ENCODE measurements at places on chromosomes 13 and 19.
A peak's percentile ranks its signal among the peaks of the same experiment; 100 is the strongest.

DNA sequence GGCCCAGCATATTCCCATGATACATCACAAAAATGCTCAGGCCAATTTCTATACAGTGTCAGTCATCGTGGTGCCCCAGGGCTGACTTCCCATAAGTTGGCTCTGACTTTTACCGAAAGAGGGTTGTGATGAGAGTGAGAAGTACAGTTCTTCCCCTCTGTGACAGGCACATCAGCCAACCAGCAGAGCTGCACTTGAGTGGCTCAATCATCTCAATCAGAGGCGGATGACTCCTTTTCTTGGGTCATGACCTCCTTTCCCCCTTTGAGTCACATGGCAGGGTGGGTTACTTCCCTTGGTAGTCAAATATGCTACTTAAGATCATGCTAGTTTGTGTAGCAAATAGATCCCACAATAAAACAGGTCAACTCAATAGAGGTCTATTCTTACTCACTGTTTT, 6.9 kb upstream of the AMER2 start:
- no peak for DNase-seq

GRCh38 chr19:8611877-8612806, 1.6 kb upstream of the ADAMTS10 start:
- peak; percentile 21 for DNase-seq

- DNase-seq = no peak
Observed at GRCh38 chr19:13255041-13255718, 105.0 kb downstream of the IER2 start.

- DNase-seq = peak; percentile 73
Observed at GRCh38 chr19:40444000-40444824, at the start of gene SERTAD3. Gene SERTAD3, minus strand, starts transcription at chr19:40444335. Its CDS starts 2,255 bp downstream, at chr19:40442080.

DNA sequence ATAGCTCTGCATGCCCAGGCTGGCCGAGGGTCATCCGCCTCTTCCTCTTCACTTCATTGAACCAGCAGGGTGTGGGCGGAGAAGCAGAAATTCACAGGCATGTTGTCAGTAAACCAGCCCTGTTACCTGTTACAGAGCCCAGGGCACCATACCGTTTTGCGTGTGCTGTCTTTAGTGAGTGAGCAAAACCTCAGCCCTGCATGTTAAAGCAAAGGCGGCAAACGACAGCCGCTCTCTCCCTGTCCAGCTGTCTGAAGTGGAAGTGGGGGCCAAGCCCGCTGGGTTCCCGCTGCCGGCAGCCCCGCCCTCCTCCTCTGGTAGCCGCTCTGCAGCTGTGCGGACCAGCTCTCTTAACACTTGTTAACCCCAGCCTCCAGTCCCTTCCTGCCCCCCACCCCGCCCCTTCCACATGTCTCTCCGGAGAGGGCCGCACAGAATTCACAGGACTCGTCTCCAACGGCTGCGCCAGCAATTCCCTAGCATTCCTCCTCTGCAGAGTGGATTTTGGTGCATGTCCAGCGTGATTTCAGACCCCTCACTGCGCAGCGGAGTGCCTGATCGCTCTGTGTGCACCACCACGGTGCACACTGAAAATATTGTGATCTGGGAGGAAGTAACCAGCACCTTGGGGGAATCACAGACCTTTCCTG, 12.7 kb downstream of the KLHL26 start:
- no peak for DNase-seq

DNA sequence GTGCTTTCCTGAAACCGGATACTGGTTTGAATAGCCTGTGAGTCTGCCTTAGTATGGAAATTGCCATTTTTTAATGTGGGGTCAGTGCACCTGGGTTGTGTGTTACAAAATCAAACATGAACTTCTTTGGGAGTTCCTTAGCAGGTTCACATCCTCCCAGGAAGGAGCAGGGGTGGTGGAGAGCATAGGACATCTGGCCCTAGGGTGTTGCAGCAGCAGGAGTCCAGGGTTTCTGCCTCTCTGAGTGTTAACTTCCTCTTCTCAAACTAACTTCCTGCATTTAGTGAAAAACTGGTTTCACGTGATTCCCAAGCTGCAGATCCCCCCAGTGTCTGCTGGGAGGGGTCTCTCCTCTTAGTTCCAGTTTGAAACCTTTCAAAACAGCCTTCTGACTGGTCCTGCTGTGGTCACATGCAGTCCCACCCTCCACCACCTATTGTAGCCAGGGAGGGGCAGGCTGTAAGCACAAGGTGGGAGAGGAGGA, 7.2 kb downstream of the RNASEH2B start:
- no peak for DNase-seq

- peak; percentile 66 for DNase-seq
Observed at GRCh38 chr19:14347999-14348889, 33.0 kb upstream of the ADGRE5 start.

DNA sequence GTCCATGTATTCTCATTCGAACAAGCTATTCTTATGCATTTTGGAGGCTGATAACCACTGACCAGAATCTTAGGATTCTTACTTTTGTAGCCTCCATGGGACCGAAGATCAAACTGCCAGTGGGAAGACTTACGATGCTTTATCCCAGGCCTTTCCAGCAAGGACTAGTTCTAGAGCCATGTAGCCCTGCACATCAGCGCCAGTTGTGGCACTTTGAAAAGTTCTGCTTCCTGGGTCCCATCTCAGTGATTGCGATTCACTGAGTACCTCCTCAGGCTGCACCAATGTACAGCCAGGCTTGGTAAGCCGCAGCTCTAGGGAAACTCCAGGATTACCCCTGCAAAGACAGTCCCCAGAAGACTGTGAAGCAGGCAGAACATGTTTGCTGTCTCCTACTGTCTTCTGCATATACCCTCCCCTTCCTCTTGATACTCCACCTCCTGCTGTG, 18.9 kb upstream of the ENOX1 start:
- DNase-seq = no peak

DNA sequence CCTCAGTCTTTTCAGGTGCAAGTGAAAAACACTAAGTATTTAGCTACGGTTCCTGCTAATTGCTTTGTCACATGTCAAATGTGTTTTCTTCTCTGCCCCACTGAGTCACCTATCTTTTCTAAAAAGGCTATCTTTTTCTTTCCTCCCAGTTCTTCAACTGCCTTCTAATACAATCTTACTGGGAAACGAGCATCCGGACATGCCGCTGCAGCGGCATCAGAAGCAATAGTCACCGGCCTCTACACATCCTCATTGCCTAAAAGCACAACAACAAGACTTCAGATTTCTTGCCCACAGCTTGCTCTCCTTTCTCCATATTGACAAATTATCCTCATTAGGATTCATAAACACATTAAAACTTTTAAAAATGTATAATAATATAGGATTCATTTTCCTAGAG, 1.2 kb downstream of the PCDH9 start:
- no peak for DNase-seq

DNA sequence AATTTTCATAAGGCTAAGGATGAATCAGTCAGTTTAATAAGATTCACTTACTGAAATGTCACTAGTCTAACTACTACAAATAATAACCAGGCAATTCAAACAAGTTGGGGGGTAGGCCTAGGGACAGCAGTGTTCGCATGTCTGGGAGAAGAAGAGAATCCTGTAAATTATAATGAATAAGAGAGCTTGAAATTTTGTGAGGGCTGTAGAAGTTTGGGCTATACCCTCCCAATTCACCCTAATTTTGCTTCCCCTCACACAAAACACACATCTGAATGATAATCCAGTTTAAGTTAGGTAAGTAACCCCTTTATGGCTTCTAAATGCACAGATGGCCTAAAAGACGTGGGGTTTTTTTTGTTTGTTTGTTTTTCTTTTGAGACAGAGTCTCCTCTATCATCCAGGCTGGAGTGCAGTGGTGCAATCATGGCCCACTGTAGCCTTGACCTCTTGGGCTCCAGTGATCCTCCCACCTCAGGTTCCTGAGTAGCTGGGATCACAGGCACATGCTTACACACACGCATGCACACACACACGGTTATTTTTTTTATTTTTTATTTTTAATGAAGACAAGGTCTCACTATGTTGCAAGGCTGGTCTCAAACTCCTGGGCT, 69.9 kb downstream of the TBC1D4 start:
- DNase-seq = no peak

GRCh38 chr13:94056362-94056990, 423.0 kb downstream of the DCT start:
- DNase-seq = no peak

DNA sequence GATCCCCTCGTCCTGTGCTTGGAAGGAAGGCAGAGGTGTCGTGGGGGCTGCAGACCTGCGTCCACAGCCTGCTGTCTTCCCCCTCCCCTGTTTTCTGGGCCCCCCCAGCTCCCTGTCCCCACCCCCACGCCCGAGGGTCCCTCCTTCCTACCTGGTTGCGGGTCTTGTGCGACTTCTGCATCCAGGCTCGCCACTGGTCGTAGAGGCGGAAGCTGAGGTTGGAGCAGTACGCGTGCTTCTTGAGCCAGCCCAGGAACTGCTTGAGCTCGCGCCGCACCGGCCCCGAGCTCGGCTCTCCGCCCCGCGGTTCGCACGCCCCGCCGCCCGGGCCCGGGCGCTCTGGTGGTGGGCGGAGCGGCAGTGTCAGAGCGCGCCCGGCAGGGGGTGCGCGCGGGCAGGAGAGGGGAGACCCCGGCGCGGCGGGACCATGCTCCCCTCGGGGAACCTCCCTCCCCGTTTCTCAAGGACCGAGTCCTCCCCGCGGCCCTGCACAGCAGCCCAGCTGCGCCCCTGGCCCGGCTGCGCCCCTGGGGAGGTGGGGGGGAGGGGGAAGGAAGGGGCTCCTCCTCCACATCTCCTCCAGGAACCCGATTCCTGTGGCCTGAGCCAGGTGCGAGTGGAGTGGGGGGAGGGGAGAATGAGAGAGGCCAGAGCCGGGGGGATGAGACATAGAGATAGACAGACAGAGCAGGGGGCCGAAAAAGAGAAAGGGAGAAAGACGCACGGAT, 5.7 kb downstream of the REX1BD start:
- peak; percentile 71 for DNase-seq

DNA sequence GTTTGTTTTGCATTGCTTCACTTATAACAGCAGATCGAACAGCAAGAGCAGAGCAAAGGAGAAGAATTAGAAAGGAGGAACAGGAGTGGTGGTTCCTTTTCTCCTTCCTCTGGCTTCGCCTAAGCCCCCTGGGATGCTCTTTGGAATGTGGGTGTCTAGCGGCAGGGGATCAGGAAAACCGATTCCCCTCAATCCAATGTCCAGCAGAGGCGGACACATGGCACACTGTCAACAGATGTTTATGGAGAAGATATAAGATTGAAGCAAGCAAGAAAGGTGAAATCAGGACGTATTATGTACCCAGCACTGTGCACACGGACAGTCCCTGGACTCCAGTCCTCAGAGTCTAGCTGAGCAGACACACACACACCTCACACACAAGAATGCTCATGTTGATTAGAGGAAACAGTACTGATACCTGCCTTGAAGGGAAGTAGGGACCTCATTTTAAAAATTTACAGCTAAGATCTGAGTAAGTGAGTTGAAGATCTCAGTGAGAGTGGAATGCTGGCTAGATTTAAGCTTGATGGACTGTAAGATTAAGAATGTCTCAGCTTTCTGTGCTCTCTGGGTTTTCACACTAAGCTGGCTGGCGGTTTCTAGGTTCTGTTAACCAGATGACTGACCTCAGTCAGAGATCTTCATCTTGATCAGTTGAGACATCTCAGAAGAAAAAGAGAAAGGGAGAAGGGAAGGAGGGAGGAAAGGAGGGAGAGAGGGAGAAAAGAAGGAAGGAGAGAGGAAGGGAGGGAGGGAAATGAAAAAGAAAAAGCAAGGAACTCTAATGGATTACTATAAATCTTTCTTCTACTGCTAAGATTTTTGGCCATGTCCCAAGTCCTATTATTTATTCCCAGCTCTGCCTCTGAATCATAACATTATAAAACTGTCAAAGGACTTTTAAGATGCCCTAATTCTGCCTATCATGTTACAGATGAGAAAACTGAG, 44.8 kb downstream of the FLT1 start:
- DNase-seq = no peak

DNA sequence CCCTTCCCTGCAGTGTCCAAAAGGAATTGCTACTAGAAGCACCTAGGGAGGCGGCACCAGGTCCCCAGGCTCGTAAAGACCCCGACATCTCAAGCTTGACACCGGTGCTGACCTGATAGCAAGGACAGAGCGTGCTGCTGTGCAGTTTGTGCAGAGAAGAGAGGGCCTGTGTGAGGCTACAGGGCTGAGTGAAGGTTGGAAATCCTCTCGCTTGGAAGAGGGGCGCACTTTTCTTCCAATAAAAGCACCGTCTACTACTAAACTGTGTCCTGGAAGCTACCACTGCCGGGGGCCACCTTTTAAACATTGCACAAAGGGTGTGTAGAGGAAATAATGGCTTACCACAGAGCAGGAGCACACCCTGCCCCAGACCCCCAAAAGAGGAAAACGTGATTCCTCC, 11.0 kb downstream of the TMEM272 start:
- no peak for DNase-seq

- DNase-seq = no peak
Observed at GRCh38 chr19:18477042-18477779, 39.3 kb upstream of the ISYNA1 start.

DNA sequence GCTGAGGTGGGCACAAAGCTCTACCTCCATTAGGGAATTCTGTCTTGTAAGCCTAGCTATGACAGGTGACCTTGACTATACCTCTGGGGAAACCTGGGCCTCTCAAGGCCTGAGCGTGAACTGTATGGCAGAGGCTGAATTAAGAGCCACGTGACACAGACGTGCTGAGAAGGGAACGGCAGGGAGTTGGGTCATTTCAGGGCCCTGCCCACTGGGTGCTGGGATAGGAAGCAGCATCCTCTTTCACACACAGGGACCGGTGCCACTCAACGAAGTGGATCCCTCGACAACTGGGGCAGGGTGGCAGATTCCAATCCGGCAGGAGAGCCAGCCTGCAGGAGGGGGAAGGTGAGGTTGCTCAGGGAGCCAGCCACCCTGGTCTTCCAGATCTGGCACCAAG, 9.2 kb downstream of the ASF1B start:
- no peak for DNase-seq

DNA sequence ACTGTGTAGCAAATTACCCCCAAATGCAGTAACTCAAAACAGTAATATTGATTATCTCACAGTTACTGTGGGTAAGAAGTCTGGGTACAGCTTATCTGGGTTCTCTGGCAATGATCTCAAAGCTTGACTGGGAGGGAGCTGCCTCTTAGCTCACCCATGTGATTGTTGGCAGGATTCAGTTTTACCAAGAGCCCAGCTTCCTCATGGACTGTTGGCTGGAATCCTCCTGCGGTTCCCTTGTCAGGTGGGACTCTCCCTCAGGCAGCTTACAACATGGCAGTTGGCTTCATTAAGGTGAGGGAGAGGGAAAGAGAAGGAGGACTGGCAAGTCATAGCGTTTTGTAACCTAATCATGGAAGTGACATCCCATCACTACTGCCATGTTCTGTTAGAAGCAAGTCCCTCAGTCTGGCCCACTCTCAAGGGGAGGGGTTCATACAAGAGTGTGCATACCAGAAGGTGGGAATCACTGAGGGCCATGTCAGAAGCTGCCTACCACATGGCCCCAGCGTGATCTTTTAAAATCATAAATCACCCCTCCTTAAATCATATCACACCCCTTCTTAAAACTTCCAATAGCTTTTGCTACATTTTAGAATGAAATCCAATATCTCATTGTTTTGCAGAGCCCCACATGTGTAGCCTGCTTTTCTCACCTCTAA, 108.1 kb downstream of the OLFM4 start:
- DNase-seq = no peak

DNA sequence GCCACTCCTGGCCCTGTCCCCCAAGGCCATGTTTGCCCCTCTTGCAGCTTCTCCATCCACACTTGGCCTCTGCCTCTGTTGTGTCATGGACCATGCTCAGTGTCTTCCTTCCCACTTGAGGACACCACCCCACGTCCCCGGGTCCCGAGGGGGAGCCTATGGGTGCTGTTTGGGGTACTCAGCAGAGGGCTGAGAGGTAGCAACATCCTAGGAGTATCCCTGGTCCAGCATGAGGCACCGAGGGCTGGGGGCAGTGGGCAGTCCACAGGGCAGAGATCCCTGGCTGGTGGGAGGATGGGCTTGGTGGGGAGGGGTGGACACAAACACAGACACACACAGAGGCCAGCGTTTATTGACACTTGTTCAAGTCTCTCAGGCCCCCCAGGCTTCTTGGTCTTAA, 1.7 kb downstream of the COX7A1 start:
- no peak for DNase-seq
